Spleen (tissue), 13 donors: ENCODE measurements at places on chromosomes 3 and 15. TPM values are rescaled to one million over a fixed set of nuclear protein-coding genes. Genes with fewer than 3 reads are reported as not detected.
A peak's percentile ranks its signal among the peaks of the same experiment; 100 is the strongest.

- DNase-seq = no peak
Observed at GRCh38 chr15:53675832-53676231, 83.6 kb downstream of the WDR72 start.

- DNase-seq = no peak
Observed at GRCh38 chr15:92608866-92609700, 46.5 kb downstream of the FAM174B start.

DNA sequence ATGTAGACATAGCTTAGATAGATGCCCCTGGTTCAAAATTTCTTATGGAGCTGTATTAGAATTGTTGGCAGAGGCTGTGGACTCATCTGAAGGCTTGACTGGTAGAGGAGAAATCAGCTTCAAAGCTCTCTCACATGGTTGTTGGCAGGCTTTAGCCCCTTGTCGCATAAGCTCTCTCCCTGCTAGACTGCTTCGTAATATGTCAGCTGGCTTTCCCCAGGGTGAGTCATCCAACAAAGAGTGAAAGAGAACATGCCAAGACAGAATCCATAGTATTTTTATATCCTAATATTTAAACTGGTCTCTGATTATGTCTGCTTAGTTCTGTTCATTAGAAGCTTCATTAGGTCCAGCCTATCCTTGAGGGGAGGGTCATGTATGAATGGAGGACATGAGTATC is 427.4 kb upstream of the NAALADL2 start:
- no peak for DNase-seq

DNA sequence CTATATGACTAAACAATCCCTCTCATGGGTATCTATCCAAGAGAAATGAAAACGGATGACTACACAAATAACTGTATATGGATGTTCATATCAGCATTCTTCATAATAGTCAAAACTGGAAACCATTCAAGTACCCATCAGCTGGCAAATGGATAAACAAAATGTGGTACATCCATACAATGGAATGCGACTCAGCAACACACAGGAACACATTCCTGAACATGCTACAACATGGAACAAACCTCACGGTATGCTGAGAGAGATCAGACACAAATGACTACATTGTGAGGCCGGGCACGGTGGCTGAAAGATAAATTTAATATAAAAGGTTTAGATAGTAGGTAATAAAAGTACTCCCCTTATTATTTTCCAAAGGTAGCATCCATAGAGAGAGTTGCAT is 42.6 kb downstream of the CCR4 start:
- DNase-seq = no peak

DNA sequence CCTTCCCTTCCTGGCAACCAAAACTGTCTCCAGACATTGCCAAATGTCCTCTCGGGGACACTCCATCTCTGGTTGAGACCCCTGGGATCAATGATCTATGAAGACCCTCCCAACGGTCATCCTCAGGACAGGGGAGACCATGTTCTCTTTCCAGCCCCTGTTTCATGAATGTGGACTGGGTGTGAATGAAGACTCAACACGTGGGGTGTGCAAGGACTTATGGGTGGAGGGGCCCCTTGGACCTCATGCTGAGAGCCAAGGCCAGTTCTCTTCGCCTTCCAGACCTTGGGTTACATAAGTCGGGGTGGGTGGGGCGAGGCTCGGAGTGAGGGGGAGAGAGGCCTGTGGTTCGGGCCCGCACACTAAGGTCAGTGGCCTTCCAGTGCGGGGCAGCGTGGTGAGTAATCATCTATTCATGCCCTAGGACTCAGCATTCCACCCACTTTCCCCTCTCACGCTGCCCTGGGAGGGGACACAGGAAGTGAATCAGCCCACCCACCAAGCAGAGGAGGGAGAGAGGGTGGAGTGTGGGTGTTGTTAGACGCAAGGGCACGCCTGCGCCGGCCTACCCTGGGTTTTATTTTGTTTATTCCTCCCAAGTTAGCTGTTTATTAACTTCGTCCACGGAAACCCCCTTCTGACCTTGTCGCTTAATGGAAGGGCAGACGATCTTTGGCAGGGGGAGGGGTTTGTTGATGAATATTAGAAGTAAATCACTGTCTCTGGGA is 6.7 kb downstream of the PAQR5 start:
- no peak for DNase-seq

DNA sequence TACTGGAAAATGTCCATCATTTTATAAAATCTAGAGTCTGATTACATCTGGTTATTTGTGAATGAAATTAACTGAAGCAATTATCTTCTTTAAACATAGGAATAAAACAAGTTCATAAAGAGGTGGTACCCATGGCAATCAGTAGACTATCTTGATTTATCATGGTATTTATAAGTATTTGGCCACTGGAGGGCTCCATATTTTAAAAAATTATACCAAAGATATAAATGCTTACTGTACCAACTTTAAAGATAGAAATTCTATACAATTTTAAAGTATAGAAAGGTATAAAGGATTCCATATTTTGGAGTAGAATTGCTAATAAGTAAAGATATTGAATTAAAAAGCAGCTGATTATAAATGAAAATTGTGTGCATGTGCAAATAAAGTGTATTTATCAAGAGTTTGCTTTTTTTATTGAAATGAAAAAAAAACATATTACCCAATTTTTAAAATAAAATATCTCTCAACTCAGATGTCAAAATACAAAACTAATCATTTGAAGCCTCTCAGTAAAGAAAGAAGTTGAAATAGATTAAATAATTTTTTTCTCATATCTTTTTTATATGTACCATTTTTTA is 105.3 kb downstream of the BBX start:
- no peak for DNase-seq

- peak; percentile 99 for DNase-seq
Observed at GRCh38 chr3:49007068-49007770, at the start of gene WDR6. Gene WDR6 (plus strand): TSS chr3:49007391. CDS start chr3:49007432, 41 bp downstream.

GRCh38 chr3:53046171-53047170 is 598 bp upstream of the SFMBT1 start:
- DNase-seq = peak; percentile 93

- no peak for DNase-seq
Observed at GRCh38 chr3:180926526-180926925, 14.1 kb downstream of the FXR1 start.

GRCh38 chr3:186220911-186221645 is 112.2 kb upstream of the ETV5 start:
- DNase-seq = no peak

- no peak for DNase-seq
Observed at GRCh38 chr15:26870346-26870745, 3.5 kb downstream of the GABRA5 start.

GRCh38 chr15:83324799-83325198 is 40.3 kb upstream of the BNC1 start:
- no peak for DNase-seq

GRCh38 chr15:78615151-78615589 is 5.6 kb downstream of the CHRNA3 start:
- DNase-seq = peak; percentile 63

DNA sequence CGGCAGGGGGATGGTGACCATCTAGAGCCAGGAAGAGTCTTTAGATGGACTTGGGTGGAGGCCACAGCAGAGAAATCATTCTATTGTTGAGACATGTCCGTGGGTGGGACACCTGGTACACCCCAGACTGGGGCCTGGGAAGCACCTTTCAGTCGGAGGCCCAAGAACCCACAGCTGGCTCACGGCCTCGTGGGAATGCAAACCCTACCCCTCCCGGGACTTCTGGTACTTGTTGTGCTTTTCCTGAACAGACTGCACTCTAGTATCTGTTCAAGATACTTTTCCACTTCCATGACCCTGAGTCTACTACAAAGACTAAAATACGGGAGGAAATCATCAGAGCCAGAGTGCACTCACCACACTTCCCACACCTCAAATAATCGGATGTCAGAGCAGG is 60.7 kb downstream of the BDH1 start:
- no peak for DNase-seq

- no peak for DNase-seq
Observed at GRCh38 chr3:87563712-87564111, 287.3 kb upstream of the POU1F1 start.

DNA sequence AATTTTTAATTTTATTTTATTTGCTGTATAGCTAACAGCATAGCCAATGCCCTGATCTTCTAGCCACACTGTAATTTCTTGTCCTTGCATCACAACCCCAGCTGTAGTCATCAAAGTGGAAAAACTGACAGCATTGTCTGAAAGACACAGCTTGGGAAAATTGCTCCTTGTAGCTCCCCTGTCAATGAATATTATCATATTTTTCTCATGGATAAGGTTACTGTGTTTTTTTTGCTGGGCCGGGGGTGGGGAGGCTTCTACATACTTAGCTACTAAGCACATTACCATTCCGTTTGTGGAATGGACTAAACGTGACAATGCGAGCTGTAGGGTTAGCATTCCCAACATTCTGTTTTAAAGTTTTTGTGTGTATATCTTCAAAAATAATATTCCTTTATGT is 381.3 kb downstream of the TIGIT start:
- DNase-seq = no peak

DNA sequence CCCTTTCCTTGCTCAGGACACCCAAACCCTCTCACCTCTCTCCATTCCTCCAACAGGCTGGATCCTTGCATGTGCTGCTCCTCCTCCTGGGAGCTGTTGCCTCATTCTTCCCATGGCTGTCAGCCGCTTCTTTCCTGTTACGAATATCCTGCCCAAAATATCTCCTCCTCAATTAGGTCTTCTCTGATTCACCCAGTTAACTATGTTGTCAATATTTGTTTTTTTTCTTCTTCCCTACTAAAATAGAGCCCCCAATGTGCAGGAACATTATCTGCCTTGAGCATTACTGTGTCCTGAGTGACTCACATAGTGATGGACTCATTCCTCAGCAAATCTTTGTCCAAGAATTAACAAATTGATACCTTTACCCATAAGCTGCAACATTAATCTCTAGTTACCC is 357.2 kb downstream of the CLSTN2 start:
- no peak for DNase-seq

DNA sequence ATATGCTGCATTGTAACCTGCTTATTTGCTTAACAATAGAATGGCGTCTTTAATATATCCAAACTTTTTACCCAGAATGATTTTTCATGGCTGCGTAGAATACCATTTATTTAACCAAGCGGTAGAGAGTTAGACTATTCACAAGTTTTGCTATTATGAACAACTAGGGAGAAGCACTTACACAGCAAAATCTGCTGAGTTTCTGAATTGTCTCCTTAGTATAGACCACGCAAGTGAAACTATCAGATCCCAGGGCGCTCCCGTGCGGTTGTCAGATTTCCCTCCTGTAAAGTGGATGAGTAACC is 12.6 kb upstream of the ADPGK start:
- no peak for DNase-seq

GRCh38 chr3:72617424-72618024 is 230.7 kb downstream of the SHQ1 start:
- DNase-seq = no peak

GRCh38 chr3:73379465-73379864 is 245.3 kb downstream of the PDZRN3 start:
- DNase-seq = no peak

- no peak for DNase-seq
Observed at GRCh38 chr15:71874245-71874644, 63.9 kb downstream of the NR2E3 start.

- no peak for DNase-seq
Observed at GRCh38 chr15:100784493-100785180, 95.0 kb upstream of the ALDH1A3 start.

DNA sequence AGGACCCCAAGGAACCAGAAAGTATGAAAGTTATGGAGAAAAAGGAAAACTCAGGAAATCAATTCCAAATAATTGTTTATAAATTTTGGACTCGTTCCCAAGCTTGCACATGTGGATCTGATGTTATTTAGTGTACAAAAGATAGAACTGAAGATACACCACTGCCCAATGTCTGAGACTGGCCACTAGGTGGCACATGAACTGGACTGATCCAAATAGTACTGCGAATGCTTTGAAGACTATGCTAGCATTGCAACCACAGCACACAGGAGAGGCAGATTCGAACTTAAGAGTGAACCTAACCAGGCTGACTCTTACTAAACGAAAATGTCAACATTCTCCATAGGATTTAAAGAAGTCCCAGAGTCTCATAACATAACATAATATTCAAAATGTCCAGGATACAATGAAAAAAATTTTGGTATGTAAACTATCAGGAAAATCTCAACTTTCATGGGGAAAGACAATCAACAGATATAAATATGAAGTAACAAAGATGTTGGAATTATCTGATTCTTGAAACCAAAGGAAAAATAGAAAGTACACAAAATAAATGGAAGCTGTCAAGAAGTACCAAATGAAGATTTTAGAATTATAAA is 596.7 kb downstream of the FGF12 start:
- no peak for DNase-seq

- DNase-seq = no peak
Observed at GRCh38 chr15:32794973-32795372, 77.2 kb downstream of the GREM1 start.

- DNase-seq = no peak
Observed at GRCh38 chr3:169269005-169269404, 394.5 kb downstream of the MECOM start.

DNA sequence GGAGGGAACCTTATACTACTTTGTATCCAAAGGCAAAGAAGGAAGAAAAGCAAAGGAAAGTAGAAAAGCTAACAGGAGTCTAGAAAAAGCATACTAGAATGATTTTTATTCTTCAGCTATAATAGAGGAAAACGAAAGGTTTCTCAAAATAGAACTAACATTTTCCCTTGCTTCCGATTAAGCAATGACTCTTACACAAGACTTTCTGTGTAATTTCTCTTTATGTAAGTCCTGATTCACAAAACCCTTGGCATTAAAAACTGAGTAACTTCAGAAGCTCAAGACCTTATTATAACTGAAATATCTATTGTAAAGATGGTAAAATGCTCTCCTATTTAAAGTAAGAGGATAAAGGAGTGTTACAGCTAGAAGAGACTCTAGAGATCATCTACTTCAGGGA is 97.4 kb downstream of the DTWD1 start:
- DNase-seq = no peak

GRCh38 chr3:147702509-147702908 is 293.3 kb downstream of the ZIC1 start:
- no peak for DNase-seq

DNA sequence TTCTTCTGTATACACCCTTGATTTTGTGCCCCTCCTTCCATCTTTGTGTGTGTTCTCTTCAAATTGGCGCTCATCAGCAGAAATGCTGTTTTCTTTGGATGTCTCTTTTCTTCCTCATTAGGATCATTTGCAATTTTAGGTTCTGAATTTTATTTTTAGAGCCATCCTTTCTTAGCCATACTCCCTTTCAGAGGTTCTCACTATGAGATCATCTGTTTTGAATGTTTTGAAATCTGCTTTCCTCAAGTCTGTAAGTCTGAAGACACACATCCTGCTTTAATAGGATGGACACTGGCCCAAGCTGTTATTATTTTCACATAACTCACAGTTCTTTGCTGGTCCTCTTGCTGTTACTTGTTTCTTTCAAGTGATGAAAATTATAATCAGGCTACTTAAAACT is 124.8 kb downstream of the BDH1 start:
- no peak for DNase-seq

AHSG gene
- total RNA-seq = not detected

PTX3 gene
- total RNA-seq = 26.5 TPM

NGLY1 gene
- total RNA-seq = 62.8 TPM

FETUB gene
- total RNA-seq = not detected

ACKR4 gene
- total RNA-seq = 1.1 TPM

MYEF2 gene
- total RNA-seq = 14.3 TPM

RTP1 gene
- not detected for total RNA-seq

CAV3 gene
- not detected for total RNA-seq

POLQ gene
- total RNA-seq = 4.7 TPM

RLBP1 gene
- not detected for total RNA-seq

SHF gene
- 7.8 TPM for total RNA-seq

PLD1 gene
- 50.8 TPM for total RNA-seq

C3orf20 gene
- 0.17 TPM for total RNA-seq

KIF7 gene
- 3.1 TPM for total RNA-seq

GOLGA8G gene
- not detected for total RNA-seq

SCG5 gene
- not detected for total RNA-seq

SPATA12 gene
- not detected for total RNA-seq

PRSS50 gene
- total RNA-seq = 0.14 TPM
